ENCODE measurements at places on chromosomes 7 and 10. TPM values are rescaled to one million over a fixed set of nuclear protein-coding genes. Genes with fewer than 3 reads are reported as not detected.

- DNase-seq = no peak
Measured at GRCh38 chr10:132294561-132295318, 13.0 kb downstream of the STK32C start.

DNA sequence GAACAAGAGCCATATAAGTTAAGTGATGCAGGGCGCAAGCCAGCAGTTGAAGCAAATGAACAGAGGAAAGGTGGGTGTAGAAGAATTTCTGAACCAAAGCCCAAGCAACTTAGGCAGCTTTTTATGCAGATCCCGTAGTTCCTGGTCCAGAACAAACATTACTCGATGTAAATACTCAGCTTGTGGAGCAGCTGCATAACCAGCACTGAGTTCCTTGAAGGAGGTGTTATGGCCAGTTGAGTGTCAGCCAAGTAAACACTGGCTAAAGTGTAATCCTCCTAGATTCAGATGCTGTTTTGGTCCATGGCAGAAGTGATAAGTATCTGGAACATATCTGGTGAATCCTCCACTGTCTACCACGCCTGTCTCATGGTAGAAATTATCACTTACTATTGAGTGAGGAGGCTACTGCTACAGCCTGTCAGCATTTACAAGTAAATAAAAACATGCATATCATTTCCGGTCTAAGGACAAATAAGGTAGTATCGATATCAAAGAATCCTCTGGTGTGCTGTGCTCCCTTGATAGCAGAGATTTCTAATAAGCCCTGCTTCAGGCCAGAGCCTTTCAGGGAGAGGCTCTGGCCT lies 213.9 kb downstream of the DYNC1I1 start:
- DNase-seq = peak; percentile 65

- no peak for DNase-seq
Measured at GRCh38 chr10:61329854-61330253, 123.3 kb downstream of the TMEM26 start.

SAMD9 gene
- total RNA-seq = 9.3 TPM

COL26A1 gene
- total RNA-seq = not detected

TMEM120A gene
- total RNA-seq = 4.1 TPM

All from stomach (tissue), 19 donors.